Natural killer cell treated with Interleukin-12 subunit alpha and Interleukin-12 subunit beta and Interleukin-15 and Interleukin-18, amount 100 ng/mL, for 72 hours (primary cell): ENCODE measurements at places on chromosomes 3 and 15.

DNA sequence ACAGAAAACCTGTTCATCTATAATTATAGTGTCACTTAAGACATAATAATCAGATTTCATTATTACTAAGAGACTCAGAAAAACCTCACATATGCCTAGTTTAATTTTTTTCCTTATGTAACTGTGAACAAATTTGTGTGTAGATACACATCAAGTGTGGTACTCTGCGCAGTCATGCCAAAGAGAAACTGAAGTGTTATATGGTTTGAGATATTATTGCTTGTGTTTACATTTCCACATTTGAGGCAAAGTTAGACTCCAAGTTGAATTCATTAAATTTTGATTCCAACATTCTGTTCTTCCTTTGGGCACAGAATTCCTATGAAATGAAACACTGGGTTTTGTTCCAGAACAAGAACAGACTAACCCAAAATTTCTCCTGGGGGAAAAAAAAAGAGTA lies 2.2 kb downstream of the MBNL1 start:
- H3K4me3 ChIP-seq, result peak overlapping the region; percentile 95
- H3K27me3 ChIP-seq, result no peaks in the 10 kb centered on the region
- H3K36me3 ChIP-seq, result peaks cover 25% of the 10 kb centered on the region

DNA sequence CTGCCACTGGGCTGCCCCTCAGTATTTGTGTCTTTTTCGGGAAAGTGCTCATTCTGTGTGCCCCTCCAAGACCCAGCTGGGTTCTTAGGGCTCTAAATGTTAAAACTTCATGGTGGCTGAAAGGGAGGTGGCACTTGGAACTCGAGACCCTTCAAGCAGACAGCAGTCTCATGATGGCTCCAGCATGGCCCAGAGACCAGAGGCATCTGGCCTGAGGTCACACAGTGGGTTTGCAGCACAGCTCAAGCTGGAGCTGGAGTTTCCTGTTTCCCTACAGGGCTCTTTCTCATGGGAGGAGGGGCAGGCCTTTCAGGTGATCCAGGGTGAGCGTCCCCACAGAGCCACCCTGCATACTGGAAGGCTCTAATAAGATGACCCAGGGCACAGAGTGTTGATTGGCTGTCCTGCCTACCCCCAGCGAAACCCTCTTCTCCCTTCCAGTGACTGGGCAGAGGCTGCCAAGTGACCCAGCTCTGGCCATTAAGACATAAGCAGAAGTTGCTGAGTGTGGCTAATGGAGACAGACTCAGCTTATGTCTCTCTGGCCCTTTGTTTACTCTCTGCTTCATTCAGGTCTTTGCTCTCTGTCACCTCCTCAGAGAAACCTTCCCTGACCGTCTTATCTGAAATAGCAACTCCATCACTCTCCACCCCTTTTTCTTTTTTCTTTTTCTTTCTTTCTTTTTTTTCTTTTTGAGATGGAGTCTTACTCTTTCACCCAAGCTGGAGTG lies 166.6 kb upstream of the SMAD3 start:
- H3K4me3 ChIP-seq, result no peak overlapping the region
- H3K4me1 ChIP-seq, result peaks cover 2% of the 10 kb centered on the region
- no peak for DNase-seq
- H3K27ac ChIP-seq, result no peak overlapping the region
- H3K36me3 ChIP-seq, result no peaks in the 10 kb centered on the region

DNA sequence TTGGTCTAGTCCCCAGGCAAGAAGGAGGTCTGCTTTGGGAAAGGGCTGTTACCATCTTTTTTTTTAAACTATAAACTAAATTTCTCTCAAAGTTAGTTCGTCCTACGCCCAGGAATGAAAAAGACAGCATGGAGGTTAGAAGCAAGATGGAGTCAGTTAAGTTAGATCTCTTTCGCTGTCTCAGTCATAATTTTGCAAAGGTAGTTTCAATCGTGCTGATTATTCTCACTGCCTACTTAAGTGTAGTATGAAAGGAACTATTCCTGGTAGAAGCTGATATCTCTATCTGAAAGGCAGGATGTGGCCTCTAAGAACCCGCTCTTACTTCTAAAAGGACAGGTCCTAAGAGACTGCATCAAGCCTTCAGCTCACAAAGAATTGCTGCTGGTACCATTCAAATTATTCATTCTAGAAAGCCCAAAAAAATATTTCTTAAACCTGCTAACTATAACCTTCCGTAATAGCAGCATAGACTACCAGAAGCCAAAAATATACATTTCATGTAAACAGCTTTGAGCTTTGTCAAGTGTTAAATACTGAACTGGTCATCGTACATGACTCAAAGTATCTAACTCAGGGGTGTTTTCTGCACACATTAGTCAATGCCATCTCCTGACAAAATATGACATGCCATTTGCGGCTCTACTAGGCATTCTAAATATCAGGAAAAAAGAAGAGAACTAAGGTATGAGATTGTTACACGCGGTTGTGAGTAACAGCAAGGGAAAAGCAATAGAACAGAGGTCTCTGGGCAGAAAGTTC lies 96.0 kb upstream of the CCDC80 start:
- no peak overlapping the region for H3K4me3 ChIP-seq
- H3K36me3 ChIP-seq, result no peaks in the 10 kb centered on the region

- no peak overlapping the region for H3K4me3 ChIP-seq
- DNase-seq, result no peak
- H3K4me1 ChIP-seq, result peaks cover 10% of the 10 kb centered on the region
- peaks cover 9% of the 10 kb centered on the region for H3K27me3 ChIP-seq
- no peak overlapping the region for H3K27ac ChIP-seq
- no peaks in the 10 kb centered on the region for H3K36me3 ChIP-seq
Measured at GRCh38 chr15:89003865-89004725, 84.2 kb upstream of the ABHD2 start.

GRCh38 chr3:48222616-48223513 lies at the start of gene CAMP:
TSS of gene CAMP (plus strand) at chr3:48223495. CDS start at chr3:48223512, 17 bp downstream.
- no peak for DNase-seq
- H3K4me3 ChIP-seq, result no peak within 1 kb of the TSS
- H3K4me1 ChIP-seq, result peaks cover 5% of the 10 kb centered on the region
- H3K27me3 ChIP-seq, result peaks cover 4% of the 10 kb centered on the region
- H3K36me3 ChIP-seq, result no peaks in the 10 kb centered on the region
- peak within 1 kb of the TSS; percentile 54 for H3K27ac ChIP-seq

- DNase-seq, result no peak
- H3K4me1 ChIP-seq, result no peaks in the 10 kb centered on the region
- H3K36me3 ChIP-seq, result no peaks in the 10 kb centered on the region
- H3K27ac ChIP-seq, result no peak overlapping the region
Measured at GRCh38 chr3:270688-271087, 74.1 kb downstream of the CHL1 start.

DNA sequence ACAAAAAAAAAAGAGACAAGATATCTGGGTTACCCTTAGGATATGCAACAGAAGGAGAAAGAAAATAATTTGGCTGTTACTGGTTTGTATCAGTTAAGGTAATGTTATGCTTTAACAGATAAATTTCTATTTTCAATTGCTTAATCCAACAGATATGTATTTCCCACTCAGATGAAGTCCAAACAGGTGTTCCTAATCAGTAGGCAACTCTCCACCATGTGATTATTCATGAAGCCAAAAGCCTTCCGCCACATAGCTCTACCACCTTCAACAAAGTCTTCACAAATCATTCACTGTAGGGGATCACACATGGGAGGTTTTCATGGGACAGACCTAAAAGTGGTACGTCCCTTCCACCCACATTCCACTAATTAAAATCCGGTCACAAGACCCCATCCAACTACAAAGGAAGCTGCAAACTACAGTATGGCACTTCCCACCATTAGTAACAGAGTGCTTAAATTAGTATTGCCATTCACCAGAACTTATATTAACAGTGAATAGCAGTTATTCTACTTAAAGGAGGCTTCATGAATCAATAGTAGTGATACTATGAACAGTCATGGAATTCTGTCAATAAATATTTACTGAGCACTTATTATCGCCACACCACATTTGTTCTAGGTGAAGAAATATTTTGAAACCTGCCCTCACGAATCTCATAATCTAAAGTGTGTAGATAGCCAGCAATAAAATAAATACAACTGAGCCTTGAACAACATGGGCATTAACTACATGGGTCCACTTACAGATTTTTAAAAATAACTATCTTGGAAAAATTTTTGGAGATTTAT lies 66.5 kb downstream of the SFMBT1 start:
- no peak for DNase-seq
- H3K27ac ChIP-seq, result no peak overlapping the region
- no peak overlapping the region for H3K4me3 ChIP-seq
- no peaks in the 10 kb centered on the region for H3K27me3 ChIP-seq

GRCh38 chr3:23202203-23202920 lies 765 bp upstream of the UBE2E2 start:
- H3K27me3 ChIP-seq, result peaks cover 37% of the 10 kb centered on the region
- DNase-seq, result no peak
- H3K4me3 ChIP-seq, result peak overlapping the region; percentile 73
- peaks cover 10% of the 10 kb centered on the region for H3K36me3 ChIP-seq

GRCh38 chr3:114839476-114839875 lies 307.6 kb downstream of the ZBTB20 start:
- H3K27ac ChIP-seq, result no peak overlapping the region
- H3K4me3 ChIP-seq, result no peak overlapping the region
- no peak for DNase-seq
- H3K36me3 ChIP-seq, result no peaks in the 10 kb centered on the region

DNA sequence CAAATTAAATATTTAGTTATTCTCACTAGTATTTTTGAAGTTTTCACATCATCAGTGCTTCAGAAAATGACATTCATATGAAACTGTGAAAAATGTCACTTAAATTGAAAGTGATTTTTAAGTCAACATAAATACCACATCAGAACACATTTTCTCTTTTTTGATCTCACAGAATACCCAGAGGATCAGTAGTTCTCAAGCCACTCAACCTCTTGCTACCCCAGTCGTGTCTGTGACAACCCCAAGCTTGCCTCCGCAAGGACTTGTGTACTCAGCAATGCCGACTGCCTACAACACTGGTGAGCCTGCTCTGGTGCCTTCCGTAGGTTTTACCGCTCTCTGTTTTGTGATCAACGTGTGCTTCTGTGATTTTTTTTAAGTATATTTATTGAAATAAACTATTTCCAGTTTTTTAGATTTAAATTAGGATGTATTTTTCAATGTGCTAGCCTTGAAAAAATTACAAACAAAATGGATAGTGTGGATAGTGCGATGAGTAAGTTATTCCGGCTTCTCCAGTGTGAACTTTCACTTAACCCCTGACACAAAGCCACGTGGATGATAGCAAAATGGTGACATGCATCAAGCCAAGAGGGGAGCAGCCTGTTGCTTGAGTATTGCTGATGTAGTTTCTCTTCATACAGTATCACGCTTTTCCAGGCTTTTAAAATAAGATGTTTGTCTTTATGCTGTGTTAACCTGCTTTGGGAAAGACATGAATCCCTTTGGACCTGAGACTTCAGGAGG lies 26.5 kb downstream of the LYSMD4 start:
- H3K4me1 ChIP-seq, result peaks cover 36% of the 10 kb centered on the region
- DNase-seq, result no peak
- no peaks in the 10 kb centered on the region for H3K36me3 ChIP-seq

- H3K36me3 ChIP-seq, result no peaks in the 10 kb centered on the region
- DNase-seq, result no peak
- H3K27ac ChIP-seq, result no peak overlapping the region
- peaks cover 18% of the 10 kb centered on the region for H3K27me3 ChIP-seq
- H3K4me1 ChIP-seq, result peaks cover 5% of the 10 kb centered on the region
- H3K4me3 ChIP-seq, result no peak overlapping the region
Measured at GRCh38 chr3:192848371-192849233, 69.1 kb downstream of the MB21D2 start.

DNA sequence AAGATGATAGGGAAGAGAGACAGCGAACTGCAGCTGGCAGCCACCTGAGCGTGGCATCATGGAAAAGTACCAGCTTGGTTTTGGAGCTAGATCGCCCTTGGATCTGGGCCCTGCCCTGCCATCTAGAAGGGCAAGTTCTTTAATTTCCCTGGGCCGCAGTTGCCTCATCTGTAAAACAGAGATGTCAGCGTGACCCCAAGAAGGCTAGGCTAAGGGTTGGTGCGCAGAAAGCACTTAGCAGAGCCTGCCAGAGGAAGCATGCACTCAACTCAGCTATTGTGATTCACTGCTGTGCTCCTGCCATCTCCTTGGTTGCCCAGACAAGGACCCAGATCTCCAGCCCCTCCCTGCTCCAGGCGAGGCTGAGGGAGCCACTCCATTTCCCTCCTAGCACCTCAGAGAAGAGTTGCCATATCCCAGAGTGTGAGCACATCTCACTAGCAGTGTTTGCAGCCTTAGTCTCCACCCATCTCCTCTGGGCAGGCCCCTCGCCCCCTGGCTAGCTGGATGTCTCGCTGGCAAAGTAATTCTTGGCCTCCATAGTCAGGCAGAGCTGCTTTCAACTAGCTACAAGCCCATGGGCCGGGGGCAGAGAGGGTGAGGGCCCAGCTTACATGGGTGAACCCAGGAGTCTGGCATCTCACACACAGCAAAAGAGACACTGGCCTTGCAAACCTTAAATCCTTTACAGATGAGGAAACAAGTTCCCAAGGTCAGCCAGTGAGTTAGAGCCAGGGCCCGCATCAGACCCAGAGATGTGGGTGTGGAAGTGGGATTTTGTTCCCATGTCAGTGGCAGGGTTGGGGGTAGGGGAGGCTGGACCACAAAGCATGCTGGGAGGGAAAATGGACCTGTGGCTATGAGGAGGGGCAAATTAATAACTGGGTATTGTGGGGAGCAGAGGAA lies 280.7 kb upstream of the TLE3 start:
- no peak overlapping the region for H3K27ac ChIP-seq
- DNase-seq, result no peak
- H3K27me3 ChIP-seq, result peaks cover 26% of the 10 kb centered on the region
- no peaks in the 10 kb centered on the region for H3K36me3 ChIP-seq

GRCh38 chr3:179682426-179683080 lies 29.7 kb downstream of the USP13 start:
- H3K27ac ChIP-seq, result no peak overlapping the region
- DNase-seq, result no peak
- H3K4me1 ChIP-seq, result no peaks in the 10 kb centered on the region

- no peaks in the 10 kb centered on the region for H3K27me3 ChIP-seq
- H3K36me3 ChIP-seq, result no peaks in the 10 kb centered on the region
- no peak overlapping the region for H3K4me3 ChIP-seq
- H3K27ac ChIP-seq, result no peak overlapping the region
Measured at GRCh38 chr15:37788767-37789396, 145.6 kb upstream of the TMCO5A start.

DNA sequence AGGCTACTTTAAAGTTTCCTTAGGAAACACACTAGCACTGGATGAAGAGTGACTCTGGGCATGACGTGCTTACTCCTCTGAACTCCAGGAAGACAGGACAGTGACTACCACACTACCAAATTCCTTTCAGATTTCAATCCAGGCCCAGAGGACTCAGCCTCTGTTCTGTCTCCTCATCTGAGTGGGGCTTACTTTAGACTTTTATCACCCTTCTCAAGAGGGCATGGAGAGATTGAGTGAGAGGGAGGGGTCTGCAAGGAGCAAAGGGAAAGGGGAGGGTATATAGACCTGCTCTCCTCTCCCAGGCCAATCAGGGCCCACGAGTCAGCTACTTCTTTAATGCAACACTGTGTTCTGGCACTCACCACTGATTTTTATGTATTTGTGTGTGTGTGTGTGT lies 29.4 kb upstream of the RSL24D1 start:
- no peak overlapping the region for H3K4me3 ChIP-seq
- H3K27me3 ChIP-seq, result no peaks in the 10 kb centered on the region
- peaks cover 37% of the 10 kb centered on the region for H3K36me3 ChIP-seq
- no peak for DNase-seq
- H3K27ac ChIP-seq, result peak overlapping the region; percentile 94

GRCh38 chr15:46322753-46323152 lies 687.9 kb downstream of the SQOR start:
- no peak overlapping the region for H3K4me3 ChIP-seq
- H3K36me3 ChIP-seq, result no peaks in the 10 kb centered on the region
- no peaks in the 10 kb centered on the region for H3K27me3 ChIP-seq
- no peaks in the 10 kb centered on the region for H3K4me1 ChIP-seq
- no peak for DNase-seq

GRCh38 chr3:51620543-51620942 lies 50.5 kb upstream of the TEX264 start:
- no peak overlapping the region for H3K4me3 ChIP-seq
- H3K27ac ChIP-seq, result no peak overlapping the region
- H3K27me3 ChIP-seq, result no peaks in the 10 kb centered on the region
- H3K36me3 ChIP-seq, result no peaks in the 10 kb centered on the region
- peaks cover 23% of the 10 kb centered on the region for H3K4me1 ChIP-seq
